ENCODE measurements at places on chromosomes 1 and 21.

GRCh38 chr1:243841507-243841906 lies 8.5 kb downstream of the AKT3 start:
- DNase-seq: no peak

DNA sequence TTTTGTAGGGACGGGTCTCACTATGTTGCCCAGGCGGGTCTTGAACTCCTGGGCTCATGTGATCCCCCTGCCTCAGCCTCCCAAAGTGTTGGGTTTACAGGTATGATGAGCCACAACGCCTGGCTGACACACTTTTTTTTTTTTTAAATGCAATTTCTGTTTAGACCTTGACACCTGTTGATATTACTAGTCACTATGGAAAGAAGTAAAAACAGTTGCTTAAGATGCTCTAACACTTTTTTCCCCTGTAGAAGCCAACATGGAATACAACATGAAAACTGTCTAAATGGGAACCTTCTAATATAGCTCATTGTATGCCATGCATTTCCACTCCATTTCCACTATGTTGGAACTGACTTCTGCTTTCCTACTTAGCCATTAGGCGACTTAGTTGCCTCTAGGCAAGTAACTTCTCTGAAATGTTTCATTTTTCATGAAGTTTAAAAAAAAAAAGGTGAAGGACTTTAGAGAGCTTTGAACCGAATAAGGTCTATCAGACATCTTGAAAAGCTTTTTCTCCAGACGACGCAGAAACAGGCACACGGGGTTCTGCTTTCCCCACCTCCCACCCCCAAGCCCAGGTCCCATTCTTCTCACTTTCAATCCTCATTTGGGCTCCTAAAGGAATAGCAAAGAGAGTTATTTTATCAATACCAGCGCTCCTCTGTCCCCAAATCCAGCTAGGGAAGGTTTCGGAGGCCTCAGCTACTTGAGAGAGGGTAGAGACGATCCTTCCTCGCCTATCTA lies 648 bp upstream of the DR1 start:
- peak; percentile 68 for DNase-seq

DNA sequence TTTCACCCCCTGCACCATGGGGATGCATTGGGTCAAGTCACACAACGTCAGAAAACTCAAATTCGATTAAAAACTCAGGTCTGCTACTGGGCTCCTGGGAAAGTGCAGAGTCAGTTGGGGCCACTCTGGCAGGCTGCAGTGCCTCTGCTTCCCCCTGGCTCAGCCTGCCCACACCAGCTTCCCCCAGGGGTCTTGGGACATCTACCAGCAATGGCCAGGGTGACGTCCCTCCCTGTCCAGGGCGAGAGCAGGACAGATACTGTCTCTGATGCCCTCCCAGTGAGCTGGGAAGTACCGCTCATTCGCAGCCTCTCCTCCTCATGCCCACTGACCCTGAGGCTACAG lies 106.2 kb upstream of the COL6A1 start:
- no peak for DNase-seq

DNA sequence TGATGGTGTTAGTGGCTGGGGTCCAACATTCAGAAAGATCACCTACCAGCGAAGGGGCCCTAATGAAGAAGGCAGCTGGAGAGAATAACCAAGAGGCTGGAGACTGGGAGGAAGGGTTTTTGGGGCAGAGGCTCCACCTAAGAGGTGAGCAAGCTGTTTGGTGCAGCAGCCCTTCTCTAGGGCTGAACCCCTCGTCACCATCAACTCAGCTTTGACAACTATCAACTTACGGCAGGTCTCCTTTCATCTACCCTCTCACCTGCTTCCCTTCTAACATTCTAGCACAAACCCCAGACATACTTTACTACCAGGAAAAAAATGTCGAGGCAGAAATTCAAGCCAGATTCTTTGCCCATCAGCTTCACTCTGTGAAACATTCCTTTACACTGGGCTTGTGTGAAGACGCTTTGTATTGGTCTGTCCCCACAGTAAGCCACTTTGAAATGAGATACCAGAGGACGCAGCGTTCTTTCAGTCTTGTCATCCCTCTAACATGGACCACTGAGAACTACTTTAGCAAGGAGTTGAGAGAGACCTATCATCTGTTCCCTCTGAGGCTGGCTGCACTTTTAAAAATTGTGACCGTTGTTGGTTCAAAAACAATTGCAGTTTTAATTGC lies 84.6 kb downstream of the RAVER2 start:
- DNase-seq: no peak

GRCh38 chr1:38680801-38681510 lies 178.6 kb downstream of the RRAGC start:
- no peak for DNase-seq

DNA sequence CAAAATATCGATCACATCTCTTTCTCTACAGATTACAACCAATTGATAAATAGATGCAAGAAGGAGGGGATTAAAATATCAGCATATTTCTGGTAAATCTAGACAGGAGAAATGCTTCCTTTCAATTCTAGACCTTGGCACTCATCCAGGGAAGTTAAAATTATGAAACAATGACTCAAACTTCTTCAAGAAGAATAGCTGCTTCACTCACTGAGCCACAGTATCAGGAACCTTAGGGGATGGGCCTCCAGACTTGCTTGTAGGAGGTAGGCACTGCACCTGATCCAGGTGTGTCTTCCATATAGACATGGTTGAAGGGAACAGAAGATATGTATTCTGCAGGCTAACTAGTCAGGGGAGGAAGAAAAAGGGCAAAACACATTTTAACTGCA lies 9.8 kb downstream of the SLAMF7 start:
- no peak for DNase-seq

- DNase-seq: no peak
Measured at GRCh38 chr1:214864896-214865688, 217.4 kb upstream of the KCNK2 start.

DNA sequence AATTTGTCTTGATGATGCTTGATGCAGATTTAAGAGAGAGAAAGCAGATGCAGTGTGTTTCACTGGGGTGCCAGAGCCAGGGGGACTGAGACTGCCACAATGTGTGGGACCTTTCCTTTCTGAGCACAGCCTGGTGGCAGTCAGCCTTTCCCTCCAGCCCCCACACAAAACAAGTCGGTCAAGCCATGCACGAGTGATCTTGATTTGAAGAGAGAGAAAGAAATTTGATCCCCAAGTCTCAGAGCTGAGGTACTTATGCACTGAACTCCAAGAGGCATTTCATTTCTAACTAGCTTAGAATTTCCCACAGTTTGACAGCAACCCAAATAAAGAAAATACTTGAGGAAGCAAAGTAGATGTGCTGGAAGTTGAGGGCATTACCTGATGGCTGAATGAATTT lies 193.8 kb downstream of the ST6GALNAC3 start:
- no peak for DNase-seq

DNA sequence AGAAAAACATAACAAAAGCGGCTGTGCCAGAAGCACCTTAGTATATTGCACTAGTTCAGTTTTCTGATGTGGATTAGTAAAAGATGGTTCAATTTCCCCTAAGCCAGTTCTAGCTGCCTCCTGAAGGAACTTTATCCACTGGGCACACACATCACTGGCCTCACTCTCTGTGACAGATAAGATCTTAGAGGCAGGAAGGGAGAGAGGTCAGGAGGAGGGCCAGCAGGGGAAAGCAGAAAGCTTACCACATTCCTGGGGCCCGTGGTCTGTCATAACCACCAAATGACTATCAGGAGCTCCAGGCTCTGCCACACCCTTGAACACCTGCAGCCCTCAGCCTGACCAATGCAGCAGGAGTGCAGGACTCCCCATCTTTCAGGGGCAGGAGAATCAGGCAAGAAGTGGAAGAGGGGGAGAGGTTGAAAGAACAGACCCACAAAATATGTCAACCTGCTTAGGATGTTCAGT lies 37.8 kb downstream of the LRRC71 start:
- DNase-seq: no peak

DNA sequence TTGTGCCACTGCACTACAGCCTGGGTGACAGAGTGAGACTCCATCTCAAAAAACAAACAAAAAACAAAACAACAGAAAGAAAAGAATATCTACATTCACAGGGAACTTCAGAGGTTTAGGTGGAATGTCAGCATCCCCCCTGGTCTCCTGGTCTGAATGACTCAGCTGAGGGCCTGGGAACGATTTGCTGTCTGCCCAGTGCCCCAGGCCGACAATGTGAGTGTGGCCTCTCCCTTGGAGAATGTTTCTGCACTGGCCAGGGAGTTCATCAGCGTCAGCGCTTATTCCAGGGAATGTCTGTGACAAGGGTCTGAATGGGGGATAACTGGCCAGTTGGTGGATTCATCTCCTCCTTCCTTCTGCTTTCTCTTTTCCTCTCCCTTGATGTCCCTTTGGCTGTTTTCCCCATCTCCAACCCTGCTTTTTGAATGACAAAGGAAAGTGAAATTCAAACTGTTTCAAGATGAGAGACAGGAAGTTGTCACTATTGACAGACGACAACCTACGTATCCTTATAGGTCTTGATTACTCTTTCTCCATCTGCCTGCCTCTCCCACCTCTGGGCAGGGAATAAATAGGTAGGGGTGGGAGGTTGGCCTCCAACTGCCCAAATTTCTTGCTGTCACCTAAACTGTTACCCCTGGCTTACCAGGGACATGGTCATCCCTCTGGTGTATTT lies 213.1 kb downstream of the HHAT start:
- no peak for DNase-seq

DNA sequence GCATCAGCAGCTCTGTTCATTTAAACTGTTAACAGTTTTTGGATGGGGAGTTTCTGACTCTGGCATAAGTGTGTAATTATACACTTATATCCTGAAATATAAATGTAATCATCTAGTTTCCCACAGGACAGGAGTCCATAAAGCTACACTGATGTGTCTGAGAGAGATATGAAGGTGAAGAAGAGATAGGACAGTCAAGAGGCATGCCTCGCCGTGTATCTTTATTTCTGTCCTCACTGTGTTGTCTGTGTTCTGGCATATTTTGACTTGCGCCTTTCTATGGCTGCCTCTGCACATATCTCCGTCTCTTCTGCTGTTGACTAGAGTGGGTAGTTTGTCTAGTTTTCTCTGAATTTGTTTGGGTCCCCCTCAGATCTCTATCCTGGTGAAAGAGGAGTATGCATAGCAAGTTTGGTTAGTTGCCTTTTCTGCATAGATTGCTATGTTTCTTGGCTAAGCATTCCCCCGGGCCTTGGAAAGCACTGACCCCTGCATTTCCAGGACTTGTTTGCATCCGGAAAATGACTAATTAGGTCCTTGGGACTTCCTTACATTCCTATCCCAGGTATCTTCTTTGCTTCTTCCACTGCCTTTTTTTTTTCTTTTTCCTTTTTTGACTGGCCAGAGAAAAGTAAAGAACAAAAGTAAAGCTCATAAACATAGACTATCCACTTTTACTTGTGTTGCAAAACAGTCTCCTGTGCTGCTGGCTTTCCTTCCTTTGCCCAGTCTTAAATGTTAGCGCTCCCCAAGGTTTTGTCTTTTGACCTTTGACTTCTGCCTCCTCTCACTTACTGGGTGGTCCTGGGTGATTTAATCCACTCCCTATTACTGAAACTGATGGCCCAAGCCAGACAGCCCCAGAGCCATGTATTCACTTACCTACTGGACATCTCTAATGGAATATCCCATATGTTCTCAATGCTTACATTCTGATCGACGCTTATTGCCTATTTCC lies 27.6 kb upstream of the CNN3 start:
- no peak for DNase-seq

DNA sequence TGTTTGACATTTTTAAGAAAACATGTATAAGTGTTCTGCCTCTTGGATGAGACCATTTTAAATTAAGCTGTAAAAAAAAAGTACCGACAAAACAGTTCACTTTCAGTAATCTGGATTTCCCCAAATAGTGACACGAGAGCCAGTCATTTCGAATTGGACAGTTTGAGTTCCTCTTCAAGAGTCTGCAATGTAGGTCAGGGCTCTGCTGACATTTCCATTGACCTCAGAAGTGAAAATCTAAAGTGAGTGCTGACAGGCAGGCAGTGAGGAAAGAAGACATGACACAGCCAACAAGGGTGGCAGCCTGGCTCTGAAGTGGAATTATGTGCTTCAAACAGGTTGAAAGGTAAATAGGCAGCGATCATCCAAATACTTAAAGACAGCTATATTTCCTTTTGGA lies at the start of gene IL23R:
Gene IL23R, plus strand, starts transcription at position 259 of the 400 bp plus-strand sequence. CDS start 1,667 bp downstream, outside the sequence.
- peak; percentile 29 for DNase-seq

DNA sequence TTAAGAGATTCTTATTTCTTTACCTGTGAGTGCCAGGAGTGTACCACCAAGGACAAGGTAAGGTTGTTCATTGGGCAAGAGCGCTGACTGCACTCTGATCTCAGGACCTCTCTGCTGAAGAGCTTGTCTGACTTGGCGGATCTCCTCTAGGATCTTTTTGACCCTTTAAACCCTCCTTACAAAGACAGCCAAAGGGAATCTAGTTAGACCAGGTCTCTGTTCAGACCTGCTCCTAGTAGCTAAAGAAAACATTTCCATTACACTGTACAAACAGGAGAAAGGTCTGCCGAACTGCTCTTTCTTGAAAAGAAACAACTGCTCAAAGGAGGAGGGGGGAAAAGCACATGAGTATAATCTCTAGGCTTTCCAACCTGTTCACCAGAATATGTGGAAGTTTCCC lies 49.3 kb downstream of the SMYD2 start:
- no peak for DNase-seq

- DNase-seq: no peak
Measured at GRCh38 chr1:188904201-188904600, 1573.5 kb downstream of the BRINP3 start.

DNA sequence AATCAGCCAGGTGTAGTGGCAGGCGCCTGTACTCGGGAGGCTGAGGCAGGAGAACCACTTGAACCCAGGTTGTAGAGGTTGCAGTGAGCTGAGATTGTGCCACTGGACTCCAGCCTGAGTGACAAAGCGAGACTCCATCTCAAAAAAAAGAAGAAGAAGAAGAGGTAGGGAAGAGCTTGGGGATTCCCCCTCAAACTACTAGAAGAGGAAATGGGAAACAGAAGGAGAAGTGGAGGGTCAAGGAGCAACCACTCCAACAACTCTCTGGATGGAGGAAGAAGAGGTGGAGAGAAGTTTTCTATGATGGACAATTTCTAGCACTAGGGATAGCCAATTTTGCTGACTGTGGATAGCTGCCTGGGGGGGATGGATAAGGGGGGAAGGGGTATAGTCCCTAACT lies 14.9 kb upstream of the SLAMF9 start:
- no peak for DNase-seq

DNA sequence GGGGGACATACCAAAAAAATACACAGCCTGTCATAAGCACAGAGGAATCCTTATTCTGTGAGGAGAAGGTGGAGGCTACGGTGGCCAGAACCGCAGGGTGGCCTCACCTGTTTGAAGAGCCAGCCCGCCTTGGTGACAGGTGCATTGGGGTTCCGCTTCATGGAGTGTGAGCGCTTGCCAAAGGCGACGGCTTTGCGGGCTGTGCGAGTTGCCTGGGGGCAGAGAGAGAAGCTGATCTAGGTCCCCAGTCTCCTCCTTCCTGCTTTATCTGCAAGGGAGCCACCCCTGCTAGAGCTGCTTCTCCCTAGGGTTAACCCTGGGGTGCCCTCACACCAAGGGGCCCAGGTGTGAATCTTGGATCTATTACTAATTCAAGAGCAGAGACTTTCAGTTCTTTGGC lies 54.3 kb upstream of the GOLT1A start:
- DNase-seq: no peak

GRCh38 chr1:26234644-26235370 lies 807 bp downstream of the CEP85 start:
- no peak for DNase-seq

- DNase-seq: no peak
Measured at GRCh38 chr1:85559890-85560289, 20.7 kb upstream of the CCN1 start.

GRCh38 chr1:183471743-183472487 lies 384 bp upstream of the SMG7 start:
- DNase-seq: peak; percentile 83

GRCh38 chr1:204340081-204340889 lies 19.4 kb downstream of the PLEKHA6 start:
- peak; percentile 66 for DNase-seq

GRCh38 chr1:167767761-167768160 lies 46.0 kb downstream of the MPZL1 start:
- no peak for DNase-seq

- DNase-seq: no peak
Measured at GRCh38 chr21:14991957-14992356, 72.8 kb downstream of the NRIP1 start.

Measured in NCI-H2029 treated with DMSO at 0.1 percent for 48 hours (cell line).